ENCODE measurements at places on chromosomes 2 and 18. TPM values are rescaled to one million over a fixed set of nuclear protein-coding genes. Genes with fewer than 3 reads are reported as not detected.

Gene NCKAP1
- polyA plus RNA-seq, result 102 TPM

Gene UGT1A10
- not detected for polyA plus RNA-seq

Gene ITGB6
- 31.8 TPM for polyA plus RNA-seq

Gene SNORC
- 0.47 TPM for polyA plus RNA-seq

Gene GAL3ST2
- polyA plus RNA-seq, result 0.15 TPM

Gene RUFY4
- not detected for polyA plus RNA-seq

Gene AQP12B
- polyA plus RNA-seq, result 0.75 TPM

Gene UNC80
- polyA plus RNA-seq, result 1.9 TPM

Gene OTOF
- polyA plus RNA-seq, result 19.3 TPM

Gene ALPP
- polyA plus RNA-seq, result not detected

GRCh38 chr2:176151442-176152287 is at the start of gene HOXD4:
Gene HOXD4, plus strand, starts transcription at chr2:176151550. Its CDS starts 84 bp downstream, at chr2:176151634.
- DNase-seq, result peak; percentile 31

- no peak for DNase-seq
Observed at GRCh38 chr2:156429211-156429610, 7.0 kb upstream of the GPD2 start.

DNA sequence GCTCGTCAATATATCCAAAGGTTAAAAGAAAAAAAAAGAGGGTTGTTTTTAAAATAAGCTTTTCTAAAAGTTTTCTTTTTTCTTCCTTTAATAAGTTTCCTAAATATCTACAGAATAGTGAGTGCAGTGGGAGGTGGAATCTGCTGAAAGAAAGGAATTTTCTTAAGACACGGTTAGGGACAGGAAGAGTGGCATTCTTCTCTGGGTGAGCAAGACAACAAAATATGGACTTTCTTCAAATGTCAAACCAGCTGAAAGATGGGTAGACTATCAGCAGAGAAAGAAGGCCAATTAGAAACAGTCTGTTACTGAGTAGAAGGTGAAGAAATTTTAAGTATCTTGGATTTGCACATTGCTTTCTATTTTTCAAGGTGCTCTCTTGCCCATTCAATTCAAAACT is 222.7 kb upstream of the PIK3C3 start:
- DNase-seq, result no peak

DNA sequence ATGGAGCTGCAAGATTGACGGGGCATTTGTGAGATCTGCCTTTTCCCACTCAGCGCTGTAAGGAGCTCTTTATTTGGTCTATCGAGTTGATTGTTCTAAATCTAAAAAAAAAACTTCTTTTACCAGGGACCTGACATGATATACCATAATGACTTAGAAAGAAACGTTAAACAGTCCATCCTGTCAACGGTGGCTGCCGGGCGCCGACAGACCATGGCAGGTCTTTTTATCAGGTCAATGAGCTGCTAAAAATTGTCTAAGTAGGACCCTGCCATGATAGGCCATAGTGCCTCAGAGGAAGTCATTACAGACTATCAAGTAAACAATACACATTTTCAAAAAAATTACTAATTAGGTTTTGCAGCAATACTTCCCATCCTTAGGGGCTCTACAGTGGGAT is 87.9 kb downstream of the KLHL14 start:
- no peak for DNase-seq

DNA sequence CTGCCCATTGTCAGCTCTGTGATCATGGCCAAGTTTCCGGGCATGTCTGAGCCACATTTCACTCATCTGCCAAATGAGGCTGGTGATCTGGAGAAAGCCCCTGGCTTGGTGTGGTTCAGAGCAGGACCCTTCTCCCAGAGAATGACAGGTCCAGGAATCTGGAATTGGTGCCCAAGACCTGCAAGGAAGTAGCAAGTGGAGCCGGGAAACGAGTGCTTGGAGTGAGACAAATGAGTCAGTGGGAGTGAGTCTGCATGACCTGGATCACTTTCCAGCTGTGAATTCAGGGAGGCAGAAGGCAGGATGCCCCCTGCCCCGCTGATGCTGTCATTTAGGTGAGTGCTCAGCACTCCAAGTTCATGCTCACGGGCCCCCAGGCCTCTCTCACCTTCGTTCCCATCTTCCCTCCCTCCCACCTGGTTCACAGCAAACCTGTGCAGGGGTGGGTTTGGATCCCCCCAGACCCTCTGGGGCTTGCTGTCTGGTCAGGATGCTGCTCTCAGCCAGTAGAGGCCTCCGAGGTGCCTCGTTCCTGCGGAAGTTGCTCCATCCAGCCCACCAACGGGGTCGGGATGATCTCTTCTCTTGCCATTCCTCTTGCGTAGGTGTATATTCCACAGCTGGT is 104.4 kb downstream of the INHBB start:
- no peak for DNase-seq

DNA sequence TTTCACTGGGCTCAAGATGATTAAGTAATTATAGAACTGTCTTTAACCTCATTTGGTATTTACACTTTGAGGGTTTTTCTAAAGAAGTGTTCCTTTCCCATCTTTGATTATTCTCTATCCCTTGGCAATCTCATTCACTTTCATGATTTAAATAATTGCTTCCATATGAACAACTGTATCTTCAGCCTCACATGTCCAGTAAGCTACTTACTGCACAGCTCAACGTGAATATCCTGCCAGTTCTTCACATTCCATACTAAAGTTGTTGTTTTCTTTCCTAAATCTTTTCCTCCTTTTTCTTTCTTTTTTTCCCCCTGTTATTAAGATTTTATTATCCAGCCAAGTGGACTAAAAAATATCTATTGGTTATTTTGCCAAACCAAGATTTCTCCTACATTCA is 37.7 kb downstream of the ZC3H15 start:
- DNase-seq, result peak; percentile 50

DNA sequence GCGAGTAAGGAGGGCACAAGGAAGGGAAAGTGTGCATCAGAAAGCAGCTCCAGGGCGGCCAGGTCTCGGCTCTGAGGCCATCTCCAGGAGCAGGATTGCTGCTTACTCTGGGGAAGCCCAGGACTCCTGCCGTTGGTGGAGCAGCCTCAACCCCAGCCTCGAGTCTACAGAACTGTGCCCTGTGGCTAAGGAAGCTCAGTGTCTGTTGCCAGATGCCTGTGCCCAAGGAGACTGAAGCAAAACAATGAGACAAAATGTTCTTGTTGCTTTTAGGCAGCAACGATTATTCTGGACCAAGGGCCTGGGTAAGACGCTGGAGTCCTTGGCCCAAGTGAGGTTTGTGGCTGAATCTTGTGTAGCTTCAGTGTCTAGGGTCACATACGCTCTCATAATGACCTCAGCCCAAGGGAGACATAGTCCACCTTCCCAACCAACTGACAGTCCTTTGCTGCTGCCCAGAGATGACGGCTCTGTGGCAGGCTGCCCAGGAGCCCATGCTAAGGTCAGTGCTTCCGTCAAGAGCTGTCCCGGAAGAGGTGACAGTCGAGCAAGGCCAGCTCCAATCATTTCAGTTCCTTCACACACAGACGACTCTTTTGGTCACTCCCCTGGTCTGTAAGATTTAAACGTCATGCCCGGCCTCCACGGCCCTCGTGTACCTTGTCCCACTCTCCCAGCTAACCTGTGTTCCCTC is 223.8 kb downstream of the TTC32 start:
- DNase-seq, result no peak

DNA sequence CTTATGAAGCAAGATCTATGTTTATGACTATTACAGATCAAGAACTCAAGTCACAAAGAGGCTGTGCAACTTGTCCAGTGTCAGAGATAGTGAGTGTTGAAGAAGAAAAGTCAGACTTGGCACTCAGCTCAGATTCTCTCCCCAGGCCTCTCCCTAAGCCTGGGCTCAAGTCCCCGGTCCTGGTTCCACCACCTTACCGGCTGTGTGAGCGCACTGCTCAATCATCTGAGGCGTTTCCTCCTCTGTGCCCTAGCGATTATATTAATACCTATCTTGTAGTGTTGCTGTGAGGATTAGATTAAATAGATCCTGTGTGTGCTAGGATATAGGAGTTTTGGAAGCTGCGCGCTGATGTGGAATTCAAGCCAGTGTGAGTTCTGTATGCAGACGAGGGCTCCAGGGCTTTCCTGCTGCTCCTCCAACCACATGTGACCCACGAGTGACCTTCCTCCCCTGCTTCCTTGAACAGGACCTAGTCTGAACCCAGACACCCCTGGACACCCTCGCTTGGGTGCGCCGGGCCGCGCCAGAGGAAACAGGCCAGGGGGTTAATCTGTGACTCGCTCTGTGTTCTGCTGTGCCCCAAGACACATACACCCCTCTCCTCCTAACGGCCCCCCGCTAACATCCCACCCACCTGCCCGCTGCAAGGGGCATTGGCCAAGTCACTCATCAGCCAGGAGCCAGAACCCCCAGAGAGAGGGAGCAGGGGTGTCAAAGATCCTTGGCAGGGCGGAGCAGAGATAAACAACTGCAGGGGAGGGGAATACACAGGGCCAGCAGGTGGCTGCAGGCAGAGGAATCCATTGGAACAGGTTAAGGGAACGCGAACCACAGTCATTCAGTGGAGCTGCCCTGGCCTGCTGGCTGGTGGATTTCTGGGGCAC is 38.3 kb downstream of the TNS1 start:
- no peak for DNase-seq

DNA sequence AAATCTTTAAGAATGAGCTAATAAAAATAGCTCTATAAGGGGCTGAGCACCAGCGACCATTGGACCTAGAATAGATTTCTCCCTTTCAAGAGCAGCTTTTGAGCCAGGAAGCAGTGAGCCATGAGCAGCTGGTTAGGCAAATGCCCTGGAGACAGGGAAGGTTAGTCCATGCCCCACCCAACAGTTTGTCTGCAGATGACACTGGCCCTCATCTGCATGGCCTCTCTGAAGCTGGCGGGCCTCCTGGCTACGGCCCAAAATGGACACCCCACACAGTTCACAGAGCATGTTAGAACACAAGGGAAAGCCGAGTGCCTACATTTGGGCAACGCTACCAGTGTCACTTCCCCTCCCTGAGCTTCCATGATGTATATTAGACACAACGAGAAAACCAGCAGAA is 201.1 kb downstream of the MGAT5 start:
- DNase-seq, result no peak

- DNase-seq, result peak; percentile 59
Observed at GRCh38 chr18:28183418-28184078, 6.6 kb upstream of the CDH2 start.

- DNase-seq, result peak; percentile 3
Observed at GRCh38 chr18:57433482-57433881, 1.7 kb upstream of the ONECUT2 start.

GRCh38 chr2:57759822-57760300 is 286.7 kb upstream of the VRK2 start:
- DNase-seq, result peak; percentile 89

DNA sequence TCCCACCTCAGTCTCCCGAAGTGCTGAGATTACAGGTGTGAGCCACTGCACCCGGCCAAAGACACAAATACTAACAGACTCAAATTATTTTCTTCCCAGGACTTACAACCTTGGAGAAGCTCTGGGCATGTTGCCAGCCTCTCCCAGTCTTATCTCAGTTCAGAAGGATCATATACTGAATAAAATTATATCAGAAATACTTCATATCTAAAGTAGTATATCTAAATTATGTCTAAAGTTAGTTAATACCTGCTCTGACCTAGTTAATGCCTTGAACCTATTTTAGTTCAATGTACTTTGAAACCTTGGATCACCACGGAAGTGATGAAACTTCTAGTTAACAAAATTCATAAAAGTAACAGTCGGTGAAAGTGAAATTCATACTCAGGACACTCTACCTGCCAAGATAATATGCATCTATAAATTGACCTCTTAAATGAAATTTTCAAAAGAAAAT is 34.4 kb upstream of the CYBRD1 start:
- DNase-seq, result no peak

DNA sequence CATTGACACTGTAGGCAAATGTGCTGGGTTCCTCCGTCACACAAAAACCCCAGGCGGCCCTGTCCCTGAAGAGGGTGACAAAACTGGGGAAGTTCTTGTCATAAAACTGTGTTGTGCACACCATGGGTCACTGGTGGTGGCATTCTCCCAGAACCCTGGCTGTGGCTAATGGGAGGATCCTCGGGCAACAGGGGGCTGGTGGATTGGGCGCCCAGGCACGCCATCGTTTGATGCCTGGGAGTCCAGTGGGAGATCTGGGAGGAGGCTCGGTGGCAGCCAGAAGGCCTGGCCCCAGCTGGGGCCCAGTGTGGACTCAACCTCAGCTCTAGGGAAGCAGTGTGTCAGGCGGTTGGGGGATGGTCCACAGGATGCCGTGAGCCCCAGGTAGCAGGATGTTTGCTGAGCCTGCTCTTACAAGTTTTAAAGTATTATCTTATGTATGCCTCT is 140.7 kb downstream of the ACOXL start:
- DNase-seq, result no peak

GRCh38 chr2:179096090-179096489 is 46.2 kb upstream of the CCDC141 start:
- no peak for DNase-seq

DNA sequence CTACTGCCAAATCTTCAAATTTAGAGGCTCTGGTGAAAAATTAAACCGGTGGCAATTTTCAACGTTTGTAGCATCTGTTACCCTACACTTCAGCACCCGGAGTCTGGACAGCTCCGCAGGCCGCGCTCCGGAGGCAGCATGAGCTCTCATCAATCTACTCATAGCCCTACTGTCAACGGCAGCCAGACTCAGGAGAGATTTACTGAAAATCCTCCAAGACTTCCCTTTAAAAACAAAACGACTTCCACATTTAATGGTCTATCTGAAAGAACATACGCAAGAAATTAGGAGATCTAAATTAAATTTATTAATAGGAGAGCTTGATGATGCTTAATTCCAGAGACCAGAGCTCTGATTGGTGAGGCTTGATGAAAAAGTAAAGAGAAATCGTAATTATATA is 970 bp upstream of the ADCYAP1 start:
- DNase-seq, result peak; percentile 73

- DNase-seq, result no peak
Observed at GRCh38 chr2:67652679-67653078, 255.5 kb downstream of the ETAA1 start.

- DNase-seq, result peak; percentile 85
Observed at GRCh38 chr2:26720322-26721114, 28.0 kb downstream of the KCNK3 start.

DNA sequence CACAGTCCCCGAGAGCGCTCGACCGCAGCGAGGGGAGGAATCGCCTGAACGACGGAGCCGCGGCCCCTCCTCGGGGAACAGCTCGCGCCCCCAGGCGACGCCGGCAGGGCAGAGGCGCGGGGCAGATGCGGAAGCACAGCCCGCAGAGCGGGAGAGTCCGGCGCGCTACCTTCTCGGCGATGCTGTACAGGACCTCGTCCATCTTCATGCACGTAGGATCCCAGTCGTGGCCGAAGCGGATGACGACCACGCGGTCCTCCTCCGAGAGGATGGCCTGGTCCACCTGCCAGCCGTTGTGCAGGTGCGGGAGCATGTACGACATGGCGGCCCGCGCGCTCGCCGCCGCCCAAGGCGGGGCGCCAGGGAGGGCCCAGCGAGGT is 302 bp downstream of the TXNL4A start:
- DNase-seq, result peak; percentile 33

All from muscle of back (tissue), 13 donors.